Camera-type eye (tissue), 1 donor: ENCODE measurements at places on chromosomes 6 and 20. TPM values are rescaled to one million over a fixed set of nuclear protein-coding genes. Genes with fewer than 3 reads are reported as not detected.

RSPH4A gene
- total RNA-seq: 2.8 TPM

HMGN3 gene
- total RNA-seq: 112 TPM

B3GALT4 gene
- total RNA-seq: 6.3 TPM

OR2H1 gene
- not detected for total RNA-seq

IL17F gene
- not detected for total RNA-seq

BPIFB2 gene
- not detected for total RNA-seq
